K562 (cell line): ENCODE measurements at places on chromosomes 7 and 10. TPM values are rescaled to one million over a fixed set of nuclear protein-coding genes. Genes with fewer than 3 reads are reported as not detected.

GRCh38 chr10:114754445-114755320, 66.9 kb upstream of the FHIP2A start:
- H3K4me3 ChIP-seq = no peak overlapping the region
- no peak overlapping the region for H3K27ac ChIP-seq
- H3K4me1 ChIP-seq = no peaks in the 10 kb centered on the region
- no peaks in the 10 kb centered on the region for H3K27me3 ChIP-seq
- no peak for DNase-seq
- no peaks in the 10 kb centered on the region for H3K36me3 ChIP-seq

ASAH2B gene
- total RNA-seq = 5.8 and 8.5 TPM in 2 replicates

- peaks cover 34% of the 10 kb centered on the region for H3K27me3 ChIP-seq
- DNase-seq = no peak
- no peak overlapping the region for H3K27ac ChIP-seq
These were observed 97.5 kb downstream of the PFKFB3 start for GRCh38 chr10:6300106-6300783.

DNA sequence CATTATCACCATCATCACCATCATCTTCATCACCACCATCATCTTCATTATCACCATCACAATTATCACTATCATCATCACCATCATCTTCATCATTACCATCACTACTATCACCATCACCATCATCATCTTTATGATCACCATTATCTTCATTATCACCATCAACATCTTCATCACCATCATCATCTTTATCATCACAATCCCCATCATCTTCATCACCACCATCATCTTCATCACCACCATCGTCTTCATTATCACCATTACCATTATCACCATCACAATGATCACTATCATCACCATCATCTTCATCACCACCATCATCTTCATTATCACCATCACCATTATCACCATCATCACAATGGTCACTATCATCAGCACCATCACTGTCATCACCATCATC, 621.1 kb downstream of the PTPRN2 start:
- no peaks in the 10 kb centered on the region for H3K4me1 ChIP-seq
- H3K4me3 ChIP-seq = no peak overlapping the region
- DNase-seq = no peak
- no peak overlapping the region for H3K27ac ChIP-seq
- H3K27me3 ChIP-seq = peaks cover 20% of the 10 kb centered on the region
